ENCODE measurements at places on chromosomes 1 and 21.

DNA sequence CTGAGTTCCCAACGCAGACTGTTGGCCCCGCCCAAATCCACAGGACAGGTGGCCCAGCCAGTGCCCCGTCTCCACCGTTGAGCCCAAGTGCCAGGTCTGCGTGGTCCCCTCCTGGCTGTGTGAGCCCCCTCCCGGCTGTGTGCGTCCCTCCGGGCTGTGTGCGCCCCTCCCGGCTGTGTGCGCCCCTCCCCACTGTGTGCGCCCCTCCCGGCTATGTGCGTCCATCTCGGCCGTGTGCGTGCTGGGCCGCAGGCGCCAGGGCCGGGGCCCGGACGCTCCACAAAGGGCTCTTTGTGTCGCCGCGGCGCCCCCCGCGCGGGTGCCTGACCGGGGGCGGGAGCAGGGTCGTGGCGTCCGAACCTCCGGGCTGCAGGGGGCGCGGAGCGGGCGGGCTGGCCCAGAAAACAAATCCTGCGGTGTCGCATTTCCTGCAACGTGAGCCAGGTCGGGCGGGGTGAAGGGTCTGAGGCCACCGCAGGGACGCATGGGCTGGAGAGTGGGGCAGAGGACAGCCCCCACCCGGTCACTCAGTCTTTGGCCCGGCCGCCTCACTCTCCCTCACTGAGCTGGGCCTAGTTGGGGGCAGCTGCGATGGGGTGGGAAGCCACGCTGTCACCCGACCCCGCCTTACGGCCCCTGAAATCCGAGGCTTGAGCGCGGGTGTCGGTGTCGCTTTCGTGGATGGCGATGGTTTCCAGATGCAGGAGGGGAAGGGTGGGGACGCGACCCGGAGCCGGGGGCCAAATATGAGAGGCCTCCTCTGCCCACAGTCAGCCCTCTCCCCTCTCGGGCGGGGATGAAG is 18.8 kb downstream of the TNFRSF25 start:
- no peak for DNase-seq

- no peak for DNase-seq
These were observed 242.3 kb downstream of the PBX1 start for GRCh38 chr1:164801246-164801731.

DNA sequence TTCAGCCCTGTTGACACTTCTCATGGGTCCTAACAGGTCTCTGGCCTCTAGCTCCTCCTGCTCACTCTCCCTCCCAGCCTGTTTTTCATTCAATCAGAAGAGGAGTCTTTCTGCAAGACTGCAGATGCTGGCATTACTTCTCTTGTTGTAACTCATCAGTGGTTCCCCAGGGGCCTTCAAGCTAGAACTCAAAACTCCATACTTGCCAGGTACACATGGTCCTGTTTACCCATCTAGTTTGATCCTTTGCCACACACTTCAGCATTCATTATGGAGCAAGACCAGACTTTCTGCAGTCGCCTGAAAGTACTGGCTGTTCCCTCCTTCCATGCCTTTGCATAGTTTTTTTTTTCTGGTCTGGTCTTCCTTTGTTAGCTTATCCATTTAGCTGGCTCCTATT is 47.9 kb downstream of the SERBP1 start:
- no peak for DNase-seq

DNA sequence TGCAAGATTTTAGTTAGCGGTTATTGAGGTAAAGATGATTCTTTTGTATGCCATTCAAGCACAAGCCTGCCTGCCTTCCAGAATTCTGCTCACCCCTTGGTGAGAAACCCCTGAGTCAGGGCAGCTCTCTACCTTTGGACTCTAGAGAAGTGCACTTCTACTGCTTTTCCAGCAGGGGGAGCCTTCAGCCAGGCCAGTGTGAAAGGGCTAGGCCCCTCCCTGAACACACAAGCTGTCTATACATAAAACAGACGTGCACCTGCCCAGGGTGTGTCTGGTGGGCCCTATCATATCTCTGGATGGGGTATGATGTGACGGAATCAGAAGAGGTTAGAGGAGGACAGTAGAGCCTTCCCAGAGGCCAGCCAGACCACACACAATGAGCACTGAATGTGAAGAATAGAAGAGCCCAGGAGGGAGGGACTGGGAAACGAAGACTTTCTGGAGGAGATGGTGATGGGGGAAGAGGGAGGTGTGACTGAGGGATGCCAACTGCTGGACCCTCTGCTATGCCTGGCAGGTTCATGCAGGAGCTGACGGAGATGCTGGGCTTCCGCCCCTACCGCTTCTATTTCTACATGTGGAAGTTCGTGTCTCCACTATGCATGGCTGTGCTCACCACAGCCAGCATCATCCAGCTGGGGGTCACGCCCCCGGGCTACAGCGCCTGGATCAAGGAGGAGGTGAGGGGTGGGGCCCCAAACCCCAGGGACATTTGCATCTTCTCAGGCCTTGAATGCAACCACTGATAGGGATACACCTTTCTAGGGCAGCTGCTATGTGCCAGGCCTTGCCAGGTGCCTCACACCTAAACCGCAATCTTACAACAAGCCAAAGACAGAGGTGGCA is 13.0 kb upstream of the KCNC4 start:
- DNase-seq: peak; percentile 89

DNA sequence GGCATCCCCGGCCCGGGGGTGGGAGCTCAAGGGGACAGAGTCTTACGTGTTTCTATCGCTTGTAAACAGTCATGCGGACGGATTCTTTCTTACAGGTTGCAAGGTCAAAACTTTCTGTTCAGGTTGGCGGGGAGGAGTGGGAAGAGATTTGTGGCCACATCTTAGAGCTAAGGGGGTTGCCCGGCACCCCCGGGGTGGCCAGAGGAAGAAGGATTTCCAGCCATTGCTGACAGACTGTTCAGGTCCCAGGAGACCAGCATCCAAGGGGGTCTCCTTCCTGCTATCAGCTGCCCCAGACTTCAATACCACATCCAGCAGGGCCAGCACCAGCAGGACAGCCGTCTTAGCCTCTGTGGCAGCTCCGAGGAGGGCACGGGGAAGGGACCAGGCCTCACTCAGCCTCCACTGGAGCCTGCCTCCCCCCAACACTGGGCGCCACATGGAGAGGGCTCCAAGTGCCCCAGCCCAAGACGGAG is 52.0 kb downstream of the KIF21B start:
- no peak for DNase-seq

DNA sequence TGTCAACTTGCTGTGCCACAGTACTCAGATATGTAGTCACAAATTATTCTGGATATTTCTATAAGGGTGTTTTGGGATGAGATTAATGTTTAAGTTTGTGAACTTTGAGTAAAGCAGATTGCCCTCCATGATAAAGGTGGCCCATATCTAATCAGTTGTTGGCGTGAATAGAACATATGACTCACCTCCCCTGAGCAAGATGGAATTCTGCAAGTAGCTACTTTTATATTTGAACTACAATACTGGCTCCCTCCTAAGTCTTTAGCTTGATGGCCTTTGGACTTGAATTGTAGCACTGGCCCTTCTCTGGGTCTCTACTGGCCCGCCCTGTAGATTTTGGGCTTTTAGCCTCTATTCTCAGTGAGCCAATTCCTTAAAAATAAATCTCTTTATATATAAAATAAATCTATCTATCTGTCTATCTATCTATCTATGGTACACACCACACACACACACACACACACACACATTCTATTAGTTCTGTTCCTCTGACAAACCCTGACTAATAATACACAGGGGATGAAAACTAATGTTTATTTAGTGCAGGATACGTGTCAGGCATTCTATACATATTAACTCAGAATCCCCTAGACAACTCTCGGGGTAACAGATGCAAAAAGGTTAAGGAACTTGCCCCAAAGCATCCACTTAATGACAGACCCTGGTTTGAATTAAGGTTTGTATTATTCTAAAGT is 37.9 kb upstream of the PDC start:
- DNase-seq: no peak

DNA sequence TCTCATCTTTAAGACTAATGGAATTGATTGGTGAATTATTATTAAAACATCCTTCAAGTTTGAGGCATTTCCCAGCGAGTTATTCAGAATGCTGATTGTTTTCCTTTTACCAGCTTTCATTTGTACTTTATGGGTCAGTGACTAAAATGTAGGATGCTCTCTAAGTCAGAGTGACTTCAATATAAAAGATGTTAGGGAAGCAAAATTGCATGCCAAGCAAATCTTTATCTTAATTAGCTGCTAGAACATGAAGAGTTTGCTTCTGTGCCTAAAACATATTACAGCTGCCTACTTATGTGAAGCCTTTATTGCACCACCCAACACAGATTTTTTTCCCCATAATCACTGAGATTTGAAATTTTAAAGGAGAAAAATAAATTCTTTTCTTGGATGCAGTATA is 79.8 kb upstream of the CYYR1 start:
- DNase-seq: no peak

DNA sequence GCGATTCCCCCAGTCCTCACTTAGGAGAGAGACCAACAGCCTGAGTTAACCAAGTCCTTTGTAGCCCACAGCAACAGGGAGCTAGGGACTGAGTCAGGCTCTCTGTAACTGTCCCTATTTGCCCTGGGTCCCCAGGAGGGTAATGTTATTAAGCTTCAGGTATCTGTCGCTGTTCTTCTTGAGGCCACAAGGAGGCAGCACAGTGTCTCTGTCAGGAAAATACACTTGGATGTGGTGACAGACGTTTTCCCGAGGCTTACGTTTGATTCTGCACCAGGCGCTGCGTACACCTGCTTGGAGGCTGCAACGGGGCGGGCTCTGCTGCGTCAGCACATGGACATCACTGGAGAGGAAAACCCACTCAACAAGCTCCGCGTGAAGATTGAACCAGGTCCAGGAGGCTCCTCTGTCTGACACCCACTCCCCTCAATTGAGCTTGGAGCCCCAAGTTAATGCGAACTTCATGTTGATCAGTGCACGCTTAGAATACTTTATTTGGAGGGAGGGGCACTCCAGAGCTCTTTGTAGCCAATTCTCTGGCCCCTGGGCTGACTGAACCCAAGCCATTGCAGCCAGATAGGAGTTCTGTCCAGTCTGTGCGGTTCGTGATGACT is 10.7 kb upstream of the ELF3 start:
- peak; percentile 69 for DNase-seq

- DNase-seq: no peak
These were observed 33.4 kb downstream of the SLC19A1 start for GRCh38 chr21:45508607-45509565.

- no peak for DNase-seq
These were observed 20.8 kb upstream of the PDZK1IP1 start for GRCh38 chr1:47210666-47211065.

- no peak for DNase-seq
These were observed 97.0 kb downstream of the DISP1 start for GRCh38 chr1:222911866-222912265.

DNA sequence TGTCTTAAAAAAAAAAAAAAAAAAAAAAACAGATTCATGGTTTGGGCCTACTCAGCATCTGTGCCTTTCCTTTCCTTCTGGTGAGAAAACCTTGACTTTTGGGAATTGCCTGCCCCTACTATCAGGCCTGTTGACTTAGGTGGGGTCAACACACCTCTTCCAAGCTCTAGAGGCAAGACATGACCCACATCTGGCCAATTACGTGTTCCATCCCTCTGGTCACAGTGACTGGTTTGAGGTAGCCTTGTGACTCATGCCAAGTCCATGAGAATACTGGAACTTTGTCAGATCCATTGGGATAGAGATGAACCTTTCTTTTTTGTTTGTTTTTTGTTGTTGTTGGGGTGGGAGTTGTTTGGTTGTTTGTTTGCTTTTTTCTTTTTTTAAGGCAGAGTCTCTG is 37.3 kb upstream of the KHDRBS1 start:
- peak; percentile 63 for DNase-seq

DNA sequence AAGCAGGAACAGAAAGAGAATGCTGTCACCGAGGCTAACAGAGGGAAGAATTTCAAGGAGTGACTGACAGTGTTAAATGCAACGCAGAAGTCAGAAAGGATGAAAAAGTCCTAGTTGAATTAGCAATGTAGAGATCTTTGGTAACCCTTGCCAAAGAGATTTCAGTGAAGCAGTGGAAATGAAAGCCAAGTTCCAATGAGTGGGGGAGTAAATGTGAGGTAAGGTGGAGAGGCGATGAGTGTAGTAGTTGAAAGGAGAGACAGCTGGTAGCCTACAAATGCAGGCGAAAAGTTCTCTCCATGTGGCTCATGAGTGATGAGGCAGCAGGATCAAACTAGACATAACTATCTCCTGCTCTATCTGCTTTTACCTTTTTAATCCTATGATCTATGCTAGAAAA is 74.6 kb upstream of the IPO9 start:
- DNase-seq: no peak

- DNase-seq: no peak
These were observed 32.0 kb upstream of the HHAT start for GRCh38 chr1:210296682-210297081.

GRCh38 chr1:6917067-6917466 is 131.8 kb downstream of the CAMTA1 start:
- DNase-seq: no peak
